ENCODE measurements at places on chromosomes 12 and 14. TPM values are rescaled to one million over a fixed set of nuclear protein-coding genes. Genes with fewer than 3 reads are reported as not detected.

Gene A2ML1
- not detected for total RNA-seq

Gene ITGB7
- total RNA-seq = 0.12 TPM

Gene SLC17A8
- 0.15 TPM for total RNA-seq

Gene C12orf50
- 0.08 TPM for total RNA-seq

Gene TNFAIP2
- total RNA-seq = 25.7 TPM

Gene NKX2-1
- not detected for total RNA-seq

Gene RNU4-1
- total RNA-seq = not detected

Gene TMEM132D
- total RNA-seq = not detected

Gene LRRC10
- 82.9 TPM for total RNA-seq

Gene PTGES3
- total RNA-seq = 118 TPM

Gene IQSEC3
- 3.2 TPM for total RNA-seq

Gene FOXN4
- total RNA-seq = not detected
